ENCODE measurements at places on chromosomes 4 and X. TPM values are rescaled to one million over a fixed set of nuclear protein-coding genes. Genes with fewer than 3 reads are reported as not detected.

DNA sequence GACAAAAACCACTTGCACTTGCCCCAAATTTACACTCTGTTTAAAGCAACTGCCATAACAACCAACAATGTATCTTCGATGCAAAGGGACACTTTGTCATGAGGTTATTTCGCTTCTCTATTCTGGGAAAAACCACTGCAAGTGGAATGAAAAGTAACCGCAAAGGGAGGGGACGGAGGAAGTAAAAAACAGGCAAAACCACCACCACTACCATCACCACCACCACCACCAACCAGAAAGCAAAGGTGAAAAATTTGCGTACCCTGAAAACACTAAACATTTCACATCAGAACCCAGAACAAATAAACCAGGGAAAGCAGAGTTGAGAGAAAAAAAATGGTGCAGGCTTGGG, 1.2 kb upstream of the N4BP2 start:
- H3K27me3 ChIP-seq: no peaks in the 10 kb centered on the region
- peak overlapping the region; percentile 100 for H3K27ac ChIP-seq
- no peaks in the 10 kb centered on the region for H3K36me3 ChIP-seq
- H3K4me1 ChIP-seq: peaks cover 33% of the 10 kb centered on the region
- no peak for DNase-seq

GRCh38 chr4:48153791-48154550, 19.9 kb upstream of the TXK start:
- no peaks in the 10 kb centered on the region for H3K36me3 ChIP-seq
- no peaks in the 10 kb centered on the region for H3K27me3 ChIP-seq
- H3K4me1 ChIP-seq: no peaks in the 10 kb centered on the region

DNA sequence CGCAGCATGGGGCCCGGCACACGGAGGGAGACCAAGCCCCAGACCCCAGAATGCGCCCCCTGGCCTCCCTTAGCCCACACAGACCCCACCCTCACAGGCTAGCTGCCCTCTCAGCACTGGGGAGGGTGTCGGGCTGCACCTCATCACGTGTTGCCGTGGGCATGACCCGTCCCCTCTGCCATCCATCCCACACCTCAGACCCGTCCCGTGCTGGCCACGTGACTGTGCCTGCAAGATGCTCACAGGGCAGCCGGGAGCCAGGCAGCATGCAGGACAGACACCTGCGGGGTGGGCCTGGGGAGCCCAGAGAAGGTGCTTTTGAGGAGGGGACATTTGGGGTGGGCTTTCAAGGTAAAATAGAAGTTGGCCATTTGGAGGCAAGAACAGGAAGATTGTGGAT, 4.8 kb downstream of the MSANTD1 start:
- no peak overlapping the region for H3K27ac ChIP-seq
- no peaks in the 10 kb centered on the region for H3K36me3 ChIP-seq
- H3K27me3 ChIP-seq: no peaks in the 10 kb centered on the region

GRCh38 chrX:49892542-49892941, 13.3 kb downstream of the USP27X start:
- no peaks in the 10 kb centered on the region for H3K27me3 ChIP-seq
- no peak overlapping the region for H3K4me3 ChIP-seq
- H3K36me3 ChIP-seq: no peaks in the 10 kb centered on the region
- no peak overlapping the region for H3K27ac ChIP-seq
- no peak for DNase-seq
- no peaks in the 10 kb centered on the region for H3K4me1 ChIP-seq

DNA sequence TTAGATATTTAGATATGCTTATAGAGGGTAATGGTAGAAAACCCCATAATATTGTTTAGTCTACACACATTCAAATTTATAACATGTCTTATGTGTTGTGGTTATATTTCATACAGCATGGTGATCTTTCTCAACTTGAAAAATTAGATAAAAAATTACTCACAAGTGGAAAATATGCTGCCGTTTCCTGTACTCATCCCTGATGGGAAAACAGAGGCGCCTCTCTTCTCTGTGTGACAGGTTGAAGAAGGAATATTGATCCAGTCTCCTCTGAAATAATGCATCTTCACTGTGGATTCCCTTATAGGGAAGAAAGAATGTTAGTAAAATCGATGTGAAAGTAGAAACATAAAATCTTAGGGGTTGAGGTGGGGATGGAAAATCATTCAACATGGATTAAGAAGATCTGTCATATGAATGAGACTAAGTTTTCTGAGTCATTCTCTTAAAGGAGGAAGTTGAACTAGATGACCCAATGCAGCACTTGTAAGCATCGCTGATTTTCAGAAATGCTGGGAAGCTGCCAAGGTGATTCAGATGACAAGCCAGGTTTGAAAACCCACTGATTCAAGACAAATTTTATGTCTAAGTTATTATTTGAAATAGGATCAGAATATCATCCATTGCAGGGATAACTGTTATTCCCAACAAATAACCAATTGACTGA, 70.7 kb downstream of the ANKRD50 start:
- H3K4me3 ChIP-seq: no peak overlapping the region
- DNase-seq: no peak
- no peak overlapping the region for H3K27ac ChIP-seq
- no peaks in the 10 kb centered on the region for H3K36me3 ChIP-seq
- H3K27me3 ChIP-seq: no peaks in the 10 kb centered on the region

GRCh38 chrX:104565791-104566680, at the start of gene IL1RAPL2:
IL1RAPL2 (plus strand) TSS chrX:104566199.
- H3K27me3 ChIP-seq: peaks cover 38% of the 10 kb centered on the region
- H3K36me3 ChIP-seq: no peaks in the 10 kb centered on the region
- DNase-seq: peak; percentile 14
- no peak within 1 kb of the TSS for H3K4me3 ChIP-seq

DNA sequence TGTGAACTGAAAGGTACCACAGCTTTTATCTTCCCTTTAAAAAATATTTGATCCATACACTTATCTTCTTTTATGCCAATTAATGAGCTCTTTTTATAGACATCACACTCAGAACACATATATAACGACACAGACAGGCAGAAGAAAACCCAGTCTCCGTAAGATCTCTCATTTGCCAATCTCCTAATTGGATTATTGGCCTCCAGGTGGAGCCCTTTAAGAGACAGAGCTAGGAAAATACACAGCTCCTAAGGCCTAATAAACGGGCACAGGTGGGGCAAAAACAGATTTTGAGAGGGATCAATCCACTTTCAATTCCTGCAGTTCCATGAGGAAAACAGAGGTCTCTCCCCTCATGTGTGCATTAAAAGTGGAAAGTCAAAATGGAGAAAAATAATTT, 1495.4 kb downstream of the RPA4 start:
- no peak overlapping the region for H3K27ac ChIP-seq
- DNase-seq: no peak

DNA sequence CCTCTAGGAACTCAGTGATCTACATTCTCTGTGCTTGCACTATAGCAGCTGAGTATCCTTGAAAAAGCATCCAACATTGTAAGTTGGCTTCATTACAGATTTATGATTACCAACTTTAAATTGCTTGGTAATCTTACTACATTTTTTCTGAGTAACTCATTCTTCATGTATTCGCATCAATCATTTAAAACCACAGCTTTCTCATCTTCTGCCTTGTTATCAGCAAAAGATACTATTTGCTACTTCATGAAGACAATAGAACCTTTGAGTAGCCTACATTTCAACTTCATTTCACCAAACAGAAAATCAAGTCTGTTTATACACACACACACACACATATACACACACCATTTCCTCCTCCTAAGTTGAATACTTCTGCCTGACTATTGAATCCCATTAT, 6.2 kb upstream of the DCAF8L2 start:
- no peak overlapping the region for H3K27ac ChIP-seq
- H3K36me3 ChIP-seq: no peaks in the 10 kb centered on the region
- no peak overlapping the region for H3K4me3 ChIP-seq
- no peak for DNase-seq
- no peaks in the 10 kb centered on the region for H3K27me3 ChIP-seq
- no peaks in the 10 kb centered on the region for H3K4me1 ChIP-seq

DNA sequence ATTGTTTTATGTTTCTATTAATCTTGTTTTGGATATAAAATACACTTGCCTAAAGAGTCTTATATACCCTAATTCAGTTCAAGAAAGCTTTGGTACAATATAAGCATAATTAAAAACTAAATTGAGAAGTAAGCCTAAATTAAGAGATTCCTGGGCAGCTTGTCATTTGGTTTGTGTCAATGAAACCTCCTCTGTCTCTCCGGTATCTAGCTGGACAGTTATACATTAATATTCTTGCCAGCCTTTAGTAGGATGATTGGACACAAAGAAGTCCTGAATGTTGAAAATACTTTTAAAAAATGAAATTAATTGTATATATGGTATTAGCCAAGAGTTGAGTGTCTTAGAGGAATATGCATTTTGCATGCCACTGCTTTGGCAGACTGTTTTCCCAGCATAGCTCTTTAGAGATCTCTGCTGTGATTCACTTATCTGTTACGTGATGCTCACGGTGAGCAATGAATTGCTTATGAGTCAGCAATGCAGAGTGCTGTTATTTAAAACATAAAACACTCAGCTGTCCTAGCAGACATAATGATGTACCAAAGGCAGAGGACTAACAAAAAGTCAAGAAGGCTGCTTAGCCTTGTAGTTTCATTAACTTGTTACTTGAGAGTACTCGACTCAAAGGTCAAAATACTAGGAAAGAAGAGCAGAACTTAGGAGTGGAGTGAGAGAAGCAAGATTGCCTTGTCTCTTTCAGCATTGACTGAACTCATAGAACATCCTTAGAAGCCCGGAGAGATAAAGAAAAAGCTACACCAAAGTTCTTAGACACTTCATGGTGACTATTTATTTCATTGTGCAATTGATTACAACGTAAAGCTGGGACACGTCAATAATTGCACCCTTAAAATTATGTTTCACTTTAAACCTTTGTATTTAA, 1296.1 kb upstream of the PCDH7 start:
- DNase-seq: no peak
- no peaks in the 10 kb centered on the region for H3K36me3 ChIP-seq
- no peaks in the 10 kb centered on the region for H3K27me3 ChIP-seq
- no peak overlapping the region for H3K27ac ChIP-seq
- no peaks in the 10 kb centered on the region for H3K4me1 ChIP-seq

DNA sequence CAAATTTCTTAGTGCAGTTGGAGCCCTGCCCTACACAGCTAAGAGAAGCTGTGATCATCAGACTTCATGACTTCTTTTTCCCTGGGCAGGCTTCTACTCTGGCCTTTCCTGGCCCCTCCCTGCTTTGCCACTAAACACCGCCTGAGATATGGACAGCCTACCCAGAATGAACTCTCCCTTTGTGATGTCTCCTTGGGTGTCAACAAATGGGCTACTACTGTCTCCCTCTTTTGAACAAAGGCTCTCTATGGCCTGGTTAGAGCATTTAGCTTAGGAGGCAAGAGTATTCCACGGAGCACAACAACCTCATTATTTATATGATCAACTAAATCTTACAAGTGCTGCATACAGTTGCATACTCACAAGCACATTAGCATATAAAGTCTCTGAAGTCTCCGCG, 127.6 kb upstream of the HCCS start:
- DNase-seq: no peak
- H3K4me1 ChIP-seq: no peaks in the 10 kb centered on the region
- H3K27ac ChIP-seq: no peak overlapping the region
- H3K27me3 ChIP-seq: no peaks in the 10 kb centered on the region
- no peak overlapping the region for H3K4me3 ChIP-seq

GRCh38 chrX:3527166-3527565, 180.7 kb upstream of the MXRA5 start:
- no peak overlapping the region for H3K27ac ChIP-seq
- H3K4me3 ChIP-seq: no peak overlapping the region
- H3K27me3 ChIP-seq: no peaks in the 10 kb centered on the region

GRCh38 chrX:39678914-39679313, 418.8 kb downstream of the BCOR start:
- no peaks in the 10 kb centered on the region for H3K27me3 ChIP-seq
- no peaks in the 10 kb centered on the region for H3K4me1 ChIP-seq
- no peak for DNase-seq
- no peak overlapping the region for H3K27ac ChIP-seq
- H3K4me3 ChIP-seq: no peak overlapping the region
- no peaks in the 10 kb centered on the region for H3K36me3 ChIP-seq

DNA sequence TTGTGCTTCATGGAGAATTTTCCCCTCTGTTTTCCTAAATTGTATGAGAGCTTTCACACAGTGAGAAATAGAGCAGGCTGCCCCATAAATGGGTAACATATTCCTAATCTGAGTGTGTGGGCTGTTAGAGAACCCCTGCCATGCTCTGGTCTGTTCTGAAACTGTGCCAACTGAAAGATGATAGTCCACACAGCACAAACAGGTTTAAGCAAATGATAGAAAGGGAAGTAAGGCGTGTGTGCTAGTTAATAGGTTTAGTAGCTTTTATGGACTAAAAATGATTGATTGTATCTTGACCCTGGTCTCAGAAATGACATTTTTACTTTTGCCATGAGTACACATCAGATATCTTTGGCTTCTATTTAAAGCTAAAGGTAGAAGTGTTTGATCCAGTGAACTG, 106.2 kb downstream of the PRRG1 start:
- no peaks in the 10 kb centered on the region for H3K36me3 ChIP-seq
- no peak for DNase-seq
- H3K27ac ChIP-seq: no peak overlapping the region
- H3K27me3 ChIP-seq: no peaks in the 10 kb centered on the region
- no peaks in the 10 kb centered on the region for H3K4me1 ChIP-seq
- H3K4me3 ChIP-seq: no peak overlapping the region

GRCh38 chrX:2652106-2652505, 39.0 kb upstream of the CD99 start:
- DNase-seq: no peak
- no peaks in the 10 kb centered on the region for H3K4me1 ChIP-seq
- H3K4me3 ChIP-seq: no peak overlapping the region
- no peak overlapping the region for H3K27ac ChIP-seq
- no peaks in the 10 kb centered on the region for H3K27me3 ChIP-seq
- H3K36me3 ChIP-seq: no peaks in the 10 kb centered on the region

GRCh38 chr4:3790006-3790561, 23.9 kb downstream of the ADRA2C start:
- H3K4me3 ChIP-seq: no peak overlapping the region
- H3K27me3 ChIP-seq: no peaks in the 10 kb centered on the region
- H3K27ac ChIP-seq: no peak overlapping the region
- no peaks in the 10 kb centered on the region for H3K36me3 ChIP-seq
- DNase-seq: no peak
- H3K4me1 ChIP-seq: no peaks in the 10 kb centered on the region

DNA sequence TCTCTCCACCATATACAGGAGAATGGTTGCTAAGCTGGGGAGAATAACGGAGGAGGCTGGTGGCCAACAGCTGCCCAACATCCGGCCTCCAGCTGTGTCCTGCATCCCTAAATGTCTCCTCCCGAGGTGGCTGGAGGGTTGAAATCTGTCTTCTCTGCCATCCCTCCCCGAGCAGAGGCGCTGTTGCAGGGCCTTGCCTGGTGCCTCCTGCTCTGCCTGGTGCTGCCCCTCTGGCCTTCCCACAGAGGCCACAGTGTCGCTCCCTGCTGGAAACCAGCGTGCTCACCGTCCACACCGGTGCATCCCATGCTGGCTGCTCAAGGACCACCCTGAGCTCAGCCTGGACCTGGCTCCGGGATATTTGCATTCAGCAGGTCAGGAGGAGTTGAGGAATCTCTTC, 115.2 kb downstream of the ENPP6 start:
- peaks cover under 1% of the 10 kb centered on the region for H3K4me1 ChIP-seq
- no peaks in the 10 kb centered on the region for H3K27me3 ChIP-seq
- no peak for DNase-seq
- no peak overlapping the region for H3K4me3 ChIP-seq
- H3K27ac ChIP-seq: no peak overlapping the region

ANAPC4 gene
- total RNA-seq: 27.7 TPM

MAGEA9B gene
- not detected for total RNA-seq

C4orf36 gene
- total RNA-seq: not detected

ZNF630 gene
- total RNA-seq: 21.3 TPM

GAGE2A gene
- not detected for total RNA-seq

SLC7A11 gene
- total RNA-seq: not detected
